CD8-positive, alpha-beta memory T cell (primary cell): ENCODE measurements at places on chromosomes 4 and X. TPM values are rescaled to one million over a fixed set of nuclear protein-coding genes. Genes with fewer than 3 reads are reported as not detected.

The TEC gene
- total RNA-seq: 1.6 TPM

The RAB39B gene
- total RNA-seq: 12.5 TPM

The POU3F4 gene
- total RNA-seq: not detected

The TMEM255A gene
- total RNA-seq: not detected

The DCAF12L2 gene
- total RNA-seq: not detected

The VCX3A gene
- total RNA-seq: not detected

The SPOCK3 gene
- not detected for total RNA-seq

GRCh38 chr4:89064848-89065247 lies 7.9 kb upstream of the FAM13A start:
- H3K27ac ChIP-seq: no peak overlapping the region
- H3K27me3 ChIP-seq: no peaks in the 10 kb centered on the region
- DNase-seq: no peak
- no peak overlapping the region for H3K4me3 ChIP-seq

DNA sequence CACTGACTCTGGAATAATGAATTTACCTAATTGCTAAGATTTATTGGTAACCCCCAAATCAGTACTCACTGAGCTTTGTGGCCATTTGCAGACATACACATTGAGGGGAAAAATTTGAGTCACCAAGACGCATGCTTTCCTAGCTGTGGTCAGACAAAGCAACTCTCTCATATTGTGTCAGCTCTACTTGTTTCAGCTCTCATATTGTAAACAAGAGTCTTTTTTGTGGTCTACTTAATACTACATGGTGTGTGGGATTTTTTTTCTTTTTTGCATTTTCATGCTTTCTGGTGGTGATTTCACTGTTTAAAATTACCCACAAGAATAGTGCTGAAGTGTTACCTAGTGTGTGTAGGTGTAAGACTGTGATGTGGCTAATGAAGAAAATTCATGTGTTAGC lies 428.2 kb upstream of the GALNT7 start:
- H3K27me3 ChIP-seq: no peaks in the 10 kb centered on the region
- H3K4me3 ChIP-seq: no peak overlapping the region

DNA sequence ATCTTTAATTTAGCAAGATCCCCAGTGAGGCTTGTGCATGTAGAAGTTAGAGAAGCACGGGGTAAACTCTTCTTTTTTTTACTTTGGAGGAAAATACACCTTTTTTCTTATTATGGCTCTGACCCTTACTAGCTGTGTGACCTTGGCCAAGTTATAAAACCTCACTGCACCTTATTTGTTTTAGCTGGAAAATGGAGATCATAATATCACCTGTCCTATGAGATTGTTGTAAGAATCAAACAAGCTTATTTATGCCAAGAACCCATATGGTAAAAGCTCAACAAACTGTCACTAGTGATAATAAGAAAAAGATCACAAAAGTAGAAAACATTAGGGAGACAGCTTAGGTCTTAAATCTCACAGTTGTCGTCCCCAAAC lies 126.6 kb downstream of the PTTG2 start:
- DNase-seq: no peak
- no peaks in the 10 kb centered on the region for H3K4me1 ChIP-seq
- no peak overlapping the region for H3K4me3 ChIP-seq
- no peak overlapping the region for H3K27ac ChIP-seq

GRCh38 chrX:100685284-100685996 lies 41.4 kb downstream of the SRPX2 start:
- no peak overlapping the region for H3K27ac ChIP-seq
- no peak overlapping the region for H3K4me3 ChIP-seq
- H3K36me3 ChIP-seq: no peaks in the 10 kb centered on the region

- no peaks in the 10 kb centered on the region for H3K27me3 ChIP-seq
- DNase-seq: no peak
- no peak overlapping the region for H3K4me3 ChIP-seq
- no peaks in the 10 kb centered on the region for H3K4me1 ChIP-seq
Observed at GRCh38 chr4:99467887-99468286, 32.7 kb upstream of the ADH7 start.

- no peak for DNase-seq
- no peak overlapping the region for H3K4me3 ChIP-seq
- no peak overlapping the region for H3K27ac ChIP-seq
- H3K27me3 ChIP-seq: no peaks in the 10 kb centered on the region
- no peaks in the 10 kb centered on the region for H3K4me1 ChIP-seq
Observed at GRCh38 chr4:82848706-82849105, 42.2 kb downstream of the SEC31A start.

- no peak overlapping the region for H3K27ac ChIP-seq
- H3K27me3 ChIP-seq: no peaks in the 10 kb centered on the region
- H3K4me1 ChIP-seq: no peaks in the 10 kb centered on the region
- DNase-seq: no peak
- peaks cover 4% of the 10 kb centered on the region for H3K36me3 ChIP-seq
Observed at GRCh38 chr4:150598909-150599308, 17.0 kb downstream of the MAB21L2 start.

- no peak overlapping the region for H3K4me3 ChIP-seq
- DNase-seq: no peak
- no peaks in the 10 kb centered on the region for H3K27me3 ChIP-seq
- no peak overlapping the region for H3K27ac ChIP-seq
- no peaks in the 10 kb centered on the region for H3K36me3 ChIP-seq
Observed at GRCh38 chr4:138890891-138891570, 124.5 kb upstream of the NOCT start.

DNA sequence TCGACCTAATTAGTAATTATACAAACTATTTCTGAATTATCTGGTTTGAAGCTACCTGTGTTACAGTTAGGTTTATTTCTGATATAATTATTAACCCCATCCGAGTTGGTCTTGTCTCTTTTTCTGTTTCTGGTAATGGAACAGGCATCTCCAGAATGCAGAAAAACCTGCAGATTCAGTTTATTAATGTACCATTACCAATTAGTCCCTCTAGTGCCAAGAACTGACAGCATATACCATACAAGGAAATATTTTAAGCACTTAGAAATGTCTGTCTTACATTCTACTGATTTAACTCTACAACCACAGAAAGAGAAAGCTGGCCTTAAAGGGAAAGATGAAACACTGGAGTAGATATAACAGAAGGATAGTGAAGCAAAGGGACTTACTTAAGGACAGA lies 570.6 kb downstream of the CENPC start:
- H3K4me1 ChIP-seq: no peaks in the 10 kb centered on the region
- H3K4me3 ChIP-seq: no peak overlapping the region
- H3K27ac ChIP-seq: no peak overlapping the region
- DNase-seq: no peak
- no peaks in the 10 kb centered on the region for H3K36me3 ChIP-seq

GRCh38 chrX:15204130-15204751 lies 65.6 kb downstream of the ASB9 start:
- H3K4me1 ChIP-seq: peaks cover 25% of the 10 kb centered on the region
- no peak overlapping the region for H3K27ac ChIP-seq
- no peak for DNase-seq
- H3K36me3 ChIP-seq: no peaks in the 10 kb centered on the region

DNA sequence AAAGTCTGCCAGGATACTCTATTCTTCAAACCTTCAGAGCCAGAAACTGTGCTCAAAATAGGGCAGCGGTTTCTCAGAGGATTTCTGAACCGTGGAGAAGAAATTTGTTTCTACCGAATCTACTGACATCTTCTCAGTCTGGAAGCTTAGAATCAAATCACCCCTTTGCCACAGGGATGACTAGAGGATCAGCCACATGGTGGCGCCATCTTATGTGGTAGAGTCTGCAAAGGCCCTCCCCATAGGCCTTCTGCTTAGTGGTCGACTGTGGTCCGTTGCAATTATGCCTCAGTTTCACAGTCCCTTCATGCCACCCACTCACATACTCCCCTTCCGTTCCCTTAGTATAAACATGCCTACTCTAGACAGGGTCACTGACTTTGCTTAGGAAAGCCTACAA lies 680.7 kb upstream of the SPANXN1 start:
- no peak for DNase-seq
- H3K4me3 ChIP-seq: no peak overlapping the region
- no peak overlapping the region for H3K27ac ChIP-seq
- H3K36me3 ChIP-seq: no peaks in the 10 kb centered on the region

DNA sequence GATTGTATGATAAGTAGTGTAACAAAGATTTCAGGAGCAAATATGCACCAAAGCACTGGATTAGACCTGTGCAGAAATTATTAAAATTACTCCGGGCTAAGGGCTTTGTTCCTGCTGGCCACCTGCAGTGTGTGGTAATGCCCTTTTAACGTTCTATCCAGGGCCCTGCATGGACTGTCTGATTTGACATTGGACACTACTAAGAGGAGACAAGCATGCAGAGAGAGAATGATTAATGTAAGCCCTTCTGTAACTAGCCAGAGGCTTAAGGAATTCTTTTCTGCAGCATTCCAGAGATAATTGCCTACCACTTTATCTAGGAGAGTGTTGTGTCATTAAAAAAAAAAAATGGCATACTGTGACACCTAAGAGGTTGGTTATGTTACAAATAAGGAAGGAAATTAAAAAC lies 117.0 kb downstream of the PCDH7 start:
- no peak overlapping the region for H3K27ac ChIP-seq
- no peaks in the 10 kb centered on the region for H3K36me3 ChIP-seq
- H3K4me3 ChIP-seq: no peak overlapping the region

GRCh38 chr4:53019485-53020382 lies 157.6 kb downstream of the RASL11B start:
- DNase-seq: no peak
- no peaks in the 10 kb centered on the region for H3K4me1 ChIP-seq
- no peak overlapping the region for H3K27ac ChIP-seq
- no peaks in the 10 kb centered on the region for H3K27me3 ChIP-seq
- H3K36me3 ChIP-seq: no peaks in the 10 kb centered on the region

GRCh38 chr4:99462875-99463464 lies 27.8 kb upstream of the ADH7 start:
- DNase-seq: peak; percentile 57
- H3K4me3 ChIP-seq: no peak overlapping the region
- no peaks in the 10 kb centered on the region for H3K36me3 ChIP-seq
- no peaks in the 10 kb centered on the region for H3K27me3 ChIP-seq
- H3K27ac ChIP-seq: no peak overlapping the region

- no peaks in the 10 kb centered on the region for H3K27me3 ChIP-seq
- H3K36me3 ChIP-seq: no peaks in the 10 kb centered on the region
- no peak for DNase-seq
- no peak overlapping the region for H3K4me3 ChIP-seq
- no peak overlapping the region for H3K27ac ChIP-seq
Observed at GRCh38 chrX:127124871-127125270, 305.3 kb downstream of the PRR32 start.

GRCh38 chrX:17046478-17047097 lies 100.1 kb downstream of the REPS2 start:
- no peak overlapping the region for H3K4me3 ChIP-seq
- no peak overlapping the region for H3K27ac ChIP-seq
- no peaks in the 10 kb centered on the region for H3K4me1 ChIP-seq
- H3K36me3 ChIP-seq: no peaks in the 10 kb centered on the region
- no peak for DNase-seq

- no peak for DNase-seq
- H3K36me3 ChIP-seq: no peaks in the 10 kb centered on the region
- no peaks in the 10 kb centered on the region for H3K27me3 ChIP-seq
Observed at GRCh38 chrX:65900850-65901844, 138.7 kb downstream of the VSIG4 start.

DNA sequence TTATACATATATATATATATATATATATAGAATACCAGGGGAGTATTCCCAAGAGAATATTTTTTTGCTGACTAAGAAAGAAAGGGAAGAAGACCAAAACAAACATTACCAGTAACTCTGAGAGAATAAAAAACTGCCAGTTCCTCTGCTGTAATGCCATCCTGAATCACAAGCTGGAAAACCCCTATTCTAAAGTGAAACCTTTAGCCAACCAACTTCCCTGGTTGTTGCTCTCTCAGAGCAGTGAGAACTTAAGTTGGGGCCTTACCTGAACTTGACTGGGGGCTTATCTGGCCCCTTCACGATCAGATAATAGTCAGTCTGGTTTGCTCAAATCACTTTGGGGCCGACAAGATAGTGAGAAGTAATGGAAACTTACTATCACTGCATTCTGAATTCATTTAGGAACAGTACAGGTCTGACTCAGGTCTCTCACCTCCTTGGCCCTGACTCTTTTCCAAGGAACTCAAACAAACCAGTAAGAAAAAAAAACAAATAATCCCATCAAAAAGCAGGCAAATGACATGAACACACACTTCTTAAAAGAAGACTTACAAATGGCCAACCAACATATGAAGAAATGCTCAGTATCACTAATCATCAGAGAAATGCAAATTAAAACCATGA lies 62.5 kb downstream of the CD40LG start:
- peaks cover 26% of the 10 kb centered on the region for H3K4me1 ChIP-seq
- DNase-seq: no peak
- peaks cover 17% of the 10 kb centered on the region for H3K36me3 ChIP-seq
- H3K27me3 ChIP-seq: no peaks in the 10 kb centered on the region
- no peak overlapping the region for H3K27ac ChIP-seq
